NAMALWA (cell line): ENCODE measurements at places on chromosomes 1 and 21.

GRCh38 chr1:166221316-166221715 is 54.5 kb upstream of the FAM78B start:
- no peak for DNase-seq

DNA sequence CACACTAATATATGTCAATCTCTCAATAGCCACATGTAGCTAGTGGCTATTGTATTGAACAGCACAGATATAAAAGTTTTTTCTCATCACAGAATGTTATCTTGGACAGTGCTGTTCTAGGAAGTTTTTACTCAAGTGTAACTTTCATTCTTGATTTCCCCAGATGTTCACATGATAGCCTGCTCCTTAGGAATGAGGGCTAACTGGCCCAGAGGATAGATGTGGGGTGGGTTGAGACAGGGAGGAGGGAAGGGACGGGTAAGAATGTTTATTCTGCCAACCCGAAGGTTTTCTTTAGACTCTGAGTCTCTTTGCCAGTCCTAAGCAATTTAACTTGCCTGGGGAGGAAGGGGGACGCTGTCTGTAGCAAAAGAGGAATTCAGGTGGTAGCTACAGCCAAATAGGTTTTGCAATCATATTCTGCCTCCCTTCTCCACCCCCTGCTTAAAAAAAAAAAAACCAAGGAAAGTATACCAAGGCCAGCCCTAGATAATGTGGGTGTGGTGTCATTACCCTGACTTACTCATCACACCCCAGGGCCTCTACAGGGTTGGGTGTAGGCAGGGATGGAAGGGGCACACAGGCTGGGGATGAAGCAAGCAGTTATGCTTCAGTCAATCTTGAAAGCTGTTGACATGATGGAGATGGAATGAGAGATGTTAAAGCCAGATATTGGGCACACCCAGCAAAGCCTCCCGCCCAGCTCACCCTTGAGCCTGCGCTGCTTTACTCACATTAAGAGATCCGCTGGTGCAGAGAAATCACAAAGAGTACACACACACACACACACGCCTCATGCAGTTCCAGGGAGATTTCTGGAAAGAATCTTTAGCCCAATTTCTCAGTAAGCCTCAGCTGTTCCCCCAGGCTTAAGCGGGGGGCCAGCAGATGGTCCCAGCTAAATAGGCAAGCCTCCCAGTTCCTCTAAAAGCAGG is 59.9 kb downstream of the PLXNA2 start:
- no peak for DNase-seq

GRCh38 chr1:44723496-44724295 is 7.3 kb downstream of the RNU5D-1 start:
- peak; percentile 82 for DNase-seq

DNA sequence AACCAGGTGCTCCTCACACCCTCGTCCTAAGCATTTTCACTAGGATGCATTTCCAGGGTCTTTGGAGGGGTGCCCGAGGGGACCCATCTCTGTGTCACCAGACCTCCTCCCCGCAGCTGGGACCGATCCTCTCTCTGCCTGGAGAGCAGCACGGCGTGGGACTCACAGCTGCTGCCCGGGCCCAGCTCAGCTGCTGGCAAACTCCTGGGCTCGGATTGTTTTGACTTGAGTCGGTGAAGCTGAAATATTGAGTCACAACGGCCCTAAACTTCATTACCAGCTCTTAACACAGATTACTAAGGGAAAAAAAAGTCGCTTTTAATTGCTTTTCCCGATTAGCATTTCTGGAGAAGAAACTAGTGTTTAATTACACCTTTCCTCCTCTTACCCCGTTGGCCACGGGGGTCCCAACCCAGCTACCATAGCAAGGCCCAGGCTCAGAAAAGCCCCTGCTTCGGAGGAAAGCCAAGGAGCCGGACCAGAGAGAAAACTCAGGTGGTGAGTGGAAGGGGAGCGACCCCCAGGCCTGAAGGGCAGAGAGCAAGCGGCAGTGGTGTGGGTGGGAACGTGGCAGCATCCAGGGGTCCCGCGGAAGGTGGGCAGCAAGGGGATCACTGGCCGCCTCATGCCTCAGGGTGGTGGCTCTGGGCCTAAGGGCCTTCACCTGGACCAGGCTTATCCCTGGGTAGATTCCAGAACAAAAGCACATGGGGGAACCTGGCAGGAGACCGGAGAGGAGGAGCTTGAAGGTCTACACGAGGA is 41.7 kb downstream of the CASZ1 start:
- no peak for DNase-seq

DNA sequence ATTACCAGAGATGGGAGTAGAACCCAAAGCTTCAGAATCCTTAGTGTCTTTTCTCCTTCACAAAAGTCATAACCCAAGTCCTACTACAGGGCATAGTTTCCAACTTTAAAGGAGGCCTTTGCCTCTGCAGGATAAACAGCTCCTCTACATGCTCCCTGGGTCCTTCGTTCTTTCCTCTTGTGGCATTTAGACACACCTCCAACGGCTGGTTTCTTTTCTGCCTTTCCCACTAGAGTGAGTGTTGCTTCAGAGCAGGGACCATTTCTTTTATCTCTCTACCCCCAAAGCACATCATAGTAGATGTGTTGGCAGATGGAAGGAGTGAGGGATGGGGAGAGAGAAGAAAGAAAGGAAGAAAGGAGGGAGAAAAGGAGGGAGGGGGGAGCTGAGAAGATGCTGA is 144.7 kb upstream of the SPATA6 start:
- no peak for DNase-seq

DNA sequence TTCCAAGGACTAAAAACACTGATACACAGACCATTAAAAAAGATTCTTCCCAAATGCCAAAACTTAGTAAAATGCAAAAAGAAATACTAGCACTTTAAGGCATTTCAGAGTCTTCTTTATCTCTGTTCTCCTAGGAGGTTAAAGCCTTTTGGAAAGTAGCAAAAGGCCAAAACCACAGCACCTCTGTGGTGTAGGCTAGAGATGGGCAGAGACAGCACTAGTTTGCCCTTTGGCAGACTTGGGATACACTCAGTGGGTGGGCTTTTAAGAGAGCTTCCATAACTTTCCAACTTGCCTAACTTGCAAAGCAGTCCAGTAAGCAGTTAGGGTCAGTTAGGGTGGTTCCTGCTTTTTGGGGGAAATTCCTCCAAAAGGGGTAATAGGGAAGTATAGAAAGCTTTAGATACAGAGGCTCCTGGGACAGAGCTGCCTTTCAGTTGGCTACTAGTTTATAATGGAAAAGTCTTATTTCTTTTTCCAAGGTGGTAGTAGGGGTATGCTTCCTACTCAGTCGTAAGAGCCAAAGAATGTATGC is 17.9 kb upstream of the PTCH2 start:
- DNase-seq, result no peak

- DNase-seq, result peak; percentile 89
Observed at GRCh38 chr1:170929835-170930554, 5.3 kb upstream of the MROH9 start.

GRCh38 chr1:21268281-21269239 is 21.7 kb downstream of the ECE1 start:
- no peak for DNase-seq

DNA sequence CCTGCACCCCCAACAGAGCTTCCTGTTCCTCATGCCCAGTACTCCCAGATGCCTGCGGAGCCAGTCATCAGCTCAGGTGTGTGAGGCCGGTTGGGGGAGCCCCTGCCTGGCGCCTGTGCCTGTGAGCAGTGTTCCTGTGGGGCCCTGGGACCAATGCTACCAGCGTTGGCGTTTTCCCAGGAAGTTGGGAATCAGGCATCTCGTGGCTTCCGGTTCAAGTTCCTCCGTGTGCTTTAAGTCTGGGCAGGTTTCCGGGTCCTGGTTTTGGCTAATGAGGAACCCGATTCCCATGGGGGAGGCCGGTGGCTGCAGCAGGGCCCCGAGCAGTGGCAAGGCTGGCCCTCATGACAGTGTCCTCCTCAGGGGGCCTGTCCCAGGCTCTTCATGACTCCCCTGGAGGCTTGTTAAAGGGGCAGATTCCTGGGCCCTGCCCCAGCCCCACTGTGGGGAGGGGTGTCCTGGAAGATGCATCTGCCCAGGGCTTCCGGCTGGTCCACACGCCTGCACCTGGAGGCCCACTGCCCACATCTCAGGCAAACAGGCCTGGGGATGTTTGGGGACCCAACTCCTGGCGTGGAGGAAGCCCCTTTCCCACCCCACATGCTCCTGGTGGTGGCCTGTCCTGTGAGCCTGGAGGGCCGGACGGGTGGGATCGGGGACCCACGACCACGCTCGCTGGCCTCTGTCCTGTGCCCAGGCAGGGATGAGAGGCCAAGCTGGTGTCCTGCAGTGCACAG is 26.2 kb downstream of the TP73 start:
- peak; percentile 28 for DNase-seq

DNA sequence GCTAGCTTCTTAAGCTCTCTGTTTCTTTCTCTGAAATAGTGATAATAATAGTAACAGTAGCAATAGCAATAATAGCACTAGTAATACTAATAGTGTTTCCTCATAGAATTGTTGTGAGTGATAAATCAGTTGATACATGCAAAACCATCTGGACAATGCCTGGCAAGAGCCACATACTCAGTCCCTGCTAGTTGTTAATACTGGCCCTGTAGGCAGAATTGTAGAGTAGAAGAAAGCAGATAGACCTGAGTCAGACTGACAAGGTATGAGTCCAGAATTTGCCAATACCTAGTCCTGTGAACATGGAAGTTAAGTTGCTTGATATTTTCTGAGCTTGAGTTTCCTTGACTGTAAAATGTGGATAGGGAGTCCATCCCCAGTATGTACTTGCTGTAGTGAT is 171.9 kb downstream of the C1orf21 start:
- DNase-seq, result no peak

DNA sequence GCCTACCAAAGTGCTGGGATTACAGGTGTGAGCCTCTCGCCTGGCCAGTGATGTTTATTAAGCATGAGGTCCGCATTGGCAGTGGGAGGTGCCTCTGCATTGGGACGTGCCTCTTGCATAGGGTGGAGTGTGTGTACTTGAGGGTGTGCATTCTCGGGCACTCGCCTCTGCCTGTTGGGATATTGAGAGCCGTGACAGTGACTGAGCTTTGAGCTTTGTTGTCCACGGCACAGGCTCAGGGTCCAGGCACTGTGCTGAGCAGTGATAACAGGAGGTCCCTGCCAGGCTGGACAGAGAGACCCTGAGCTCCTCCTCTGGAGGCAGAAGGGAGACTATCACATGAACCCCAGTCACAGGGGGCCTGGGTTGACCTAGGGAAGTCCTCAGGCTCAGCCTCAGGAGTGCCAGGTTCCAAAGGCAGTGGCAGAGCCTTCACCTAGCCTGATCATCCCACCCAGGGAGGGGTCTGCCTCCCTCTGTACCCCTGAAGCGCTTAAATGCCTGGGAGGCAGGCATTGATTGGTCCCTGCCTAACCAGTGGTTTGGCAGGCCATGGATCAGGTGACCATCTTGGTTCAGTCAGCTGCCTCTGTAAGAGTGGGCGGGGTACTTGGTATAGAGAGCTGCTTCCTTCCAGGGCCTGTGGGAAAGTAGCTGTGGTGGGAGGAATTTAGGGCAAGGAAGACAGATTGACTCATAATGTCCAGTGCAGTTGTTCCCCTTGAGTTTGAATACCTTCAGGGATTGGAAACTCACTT is 213.8 kb upstream of the TMEM51 start:
- DNase-seq, result no peak

DNA sequence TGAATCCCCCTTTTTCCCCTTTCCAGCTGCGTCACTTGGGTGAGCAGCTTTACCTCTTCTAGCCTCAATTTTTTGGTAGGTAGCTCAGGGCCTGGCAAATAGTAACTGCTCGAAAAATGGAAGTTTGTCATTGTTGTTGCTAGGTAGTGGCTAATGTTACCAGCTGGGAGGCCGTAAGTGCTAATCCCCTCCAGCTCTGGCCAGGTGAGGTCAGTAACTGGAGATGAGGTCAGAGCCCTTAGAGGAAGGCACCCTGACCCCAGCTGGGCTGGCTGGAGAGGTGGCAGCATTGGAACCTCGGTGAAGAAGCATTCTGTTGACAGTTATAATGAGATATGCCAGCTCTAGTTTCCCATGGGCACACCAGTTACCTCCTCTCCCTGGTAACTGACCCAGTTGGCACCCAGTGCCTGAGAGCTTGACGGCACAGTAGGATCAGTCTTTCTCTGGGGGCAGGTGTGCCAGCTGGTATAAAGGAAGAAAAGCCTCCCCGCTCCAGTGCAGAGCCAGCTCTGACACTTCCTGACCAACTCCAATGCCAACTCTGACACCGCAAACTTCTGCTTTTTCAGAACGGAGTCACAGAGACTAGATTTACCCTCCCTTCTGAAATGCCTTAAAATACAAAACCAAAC is 35.0 kb upstream of the SLC2A1 start:
- DNase-seq, result no peak

GRCh38 chr1:200082329-200082728 is 54.8 kb downstream of the NR5A2 start:
- DNase-seq, result no peak

DNA sequence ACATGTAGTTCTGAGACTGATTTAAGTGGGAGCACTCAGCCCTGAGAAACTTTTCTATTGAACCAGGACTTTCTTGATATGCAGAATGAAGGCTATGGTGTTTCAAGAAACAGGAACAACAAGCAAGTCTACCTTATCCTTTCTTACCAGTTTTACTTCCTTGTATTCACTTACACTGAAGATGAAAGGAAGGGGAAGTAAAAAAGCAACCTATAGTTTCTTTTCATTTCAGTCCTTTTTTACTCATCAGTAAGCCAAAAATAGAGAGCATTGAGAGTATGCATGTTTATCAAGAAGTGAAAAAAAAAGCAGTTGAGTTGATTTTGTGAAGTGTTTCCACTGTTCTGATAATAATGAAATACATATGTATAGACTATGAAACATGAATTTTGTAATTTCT is 1010.3 kb downstream of the AMY1C start:
- peak; percentile 58 for DNase-seq

DNA sequence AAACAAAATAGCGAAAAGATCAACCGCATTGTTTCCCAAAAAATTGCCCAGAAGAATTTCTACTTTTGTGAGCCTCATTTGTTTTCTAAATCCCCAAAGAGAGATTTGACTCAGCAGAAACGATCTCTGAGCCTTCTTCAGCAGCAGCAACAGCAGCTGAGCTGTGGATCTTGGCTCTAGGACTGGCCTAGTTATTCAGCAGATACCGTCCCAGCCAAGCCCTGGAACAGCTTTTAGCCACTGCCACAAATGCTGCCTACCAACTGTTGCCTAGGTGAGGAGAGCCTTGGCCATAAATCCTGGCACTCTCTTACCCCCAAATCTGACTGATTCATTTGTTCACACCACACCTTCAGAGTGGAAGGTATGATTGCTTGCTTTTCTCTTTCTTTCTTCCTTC is 320.1 kb downstream of the TGFB2 start:
- no peak for DNase-seq

DNA sequence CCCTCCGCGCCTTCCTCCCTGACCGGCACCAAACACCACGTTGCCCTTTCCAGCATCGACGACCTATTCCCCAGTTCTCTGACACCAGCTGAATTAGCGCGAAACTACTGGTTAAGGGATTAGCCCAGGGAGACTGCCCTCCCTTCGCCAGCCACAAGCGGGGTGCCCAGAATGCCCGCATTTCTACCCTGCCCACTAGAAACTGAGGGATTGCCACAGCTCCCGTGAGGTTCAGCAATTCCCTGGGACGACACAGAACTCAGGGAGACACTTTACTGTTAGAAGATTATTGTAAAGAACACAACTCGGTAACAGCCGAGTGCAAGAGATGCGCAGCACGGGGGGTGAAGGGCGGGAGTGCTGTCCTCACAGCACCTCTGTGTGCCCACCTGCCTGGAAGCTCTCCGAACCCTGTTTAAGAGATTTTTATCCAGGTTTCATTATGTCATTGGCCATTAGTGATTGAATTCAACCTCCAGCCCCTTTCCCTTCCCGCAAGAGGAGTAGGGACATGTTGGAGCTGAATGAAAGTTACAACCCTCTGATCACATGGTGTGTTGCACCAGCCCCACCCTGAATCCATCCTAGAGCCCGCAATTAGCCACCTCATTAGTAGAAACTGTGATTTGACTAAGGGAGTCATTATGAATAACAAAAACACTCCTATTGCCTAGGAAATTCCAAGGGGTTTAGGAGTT is 15.8 kb upstream of the RIPPLY3 start:
- DNase-seq, result no peak
